ENCODE measurements at places on chromosomes 16 and 17.

DNA sequence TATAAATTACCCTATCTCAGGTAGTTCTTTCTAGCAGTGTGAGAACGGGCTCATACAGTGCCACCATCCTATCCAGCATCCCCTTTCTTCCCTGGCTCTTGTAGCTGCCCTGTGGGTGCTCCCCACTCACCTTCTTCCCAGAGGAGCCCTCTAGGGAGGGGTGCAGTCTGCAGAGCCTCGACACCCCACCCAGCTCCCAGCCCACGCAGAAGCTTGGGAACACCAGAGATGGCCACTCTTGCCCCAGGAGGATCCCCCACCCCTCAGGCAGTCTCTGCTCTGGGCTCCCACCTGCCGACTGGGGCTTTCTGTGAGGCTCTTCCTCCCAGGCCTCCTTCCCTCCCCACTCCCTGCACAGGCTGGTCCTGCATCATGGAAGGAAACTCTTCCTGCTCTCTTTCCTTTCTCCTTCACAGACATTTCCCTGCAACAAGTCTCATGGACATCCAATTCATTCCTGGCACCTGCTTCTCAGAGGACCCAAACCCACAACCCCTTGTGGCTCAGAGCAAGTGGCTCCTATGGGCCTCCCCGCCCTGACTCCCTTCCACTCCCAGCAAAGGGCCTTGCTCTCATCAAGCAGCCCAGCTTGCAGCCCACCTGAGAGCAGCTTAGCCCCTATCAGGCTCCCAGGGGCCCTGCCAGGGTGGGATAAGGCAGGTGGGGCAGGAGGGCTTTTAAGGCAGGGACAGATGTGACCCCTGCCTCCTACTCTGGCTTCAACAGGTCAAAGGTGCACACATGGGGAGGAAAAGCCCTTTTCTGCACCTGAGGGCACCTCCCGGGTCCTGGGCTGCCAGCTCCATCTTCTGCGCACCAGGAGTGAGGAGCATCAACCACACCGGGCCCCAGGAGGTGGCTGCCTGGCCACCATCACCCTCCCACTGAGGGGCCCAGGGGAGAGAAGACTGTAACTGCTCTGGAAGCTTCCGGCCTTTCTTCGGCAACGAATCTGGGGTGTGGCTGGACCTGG is 263.8 kb upstream of the TNRC6C start:
- no peak for DNase-seq

DNA sequence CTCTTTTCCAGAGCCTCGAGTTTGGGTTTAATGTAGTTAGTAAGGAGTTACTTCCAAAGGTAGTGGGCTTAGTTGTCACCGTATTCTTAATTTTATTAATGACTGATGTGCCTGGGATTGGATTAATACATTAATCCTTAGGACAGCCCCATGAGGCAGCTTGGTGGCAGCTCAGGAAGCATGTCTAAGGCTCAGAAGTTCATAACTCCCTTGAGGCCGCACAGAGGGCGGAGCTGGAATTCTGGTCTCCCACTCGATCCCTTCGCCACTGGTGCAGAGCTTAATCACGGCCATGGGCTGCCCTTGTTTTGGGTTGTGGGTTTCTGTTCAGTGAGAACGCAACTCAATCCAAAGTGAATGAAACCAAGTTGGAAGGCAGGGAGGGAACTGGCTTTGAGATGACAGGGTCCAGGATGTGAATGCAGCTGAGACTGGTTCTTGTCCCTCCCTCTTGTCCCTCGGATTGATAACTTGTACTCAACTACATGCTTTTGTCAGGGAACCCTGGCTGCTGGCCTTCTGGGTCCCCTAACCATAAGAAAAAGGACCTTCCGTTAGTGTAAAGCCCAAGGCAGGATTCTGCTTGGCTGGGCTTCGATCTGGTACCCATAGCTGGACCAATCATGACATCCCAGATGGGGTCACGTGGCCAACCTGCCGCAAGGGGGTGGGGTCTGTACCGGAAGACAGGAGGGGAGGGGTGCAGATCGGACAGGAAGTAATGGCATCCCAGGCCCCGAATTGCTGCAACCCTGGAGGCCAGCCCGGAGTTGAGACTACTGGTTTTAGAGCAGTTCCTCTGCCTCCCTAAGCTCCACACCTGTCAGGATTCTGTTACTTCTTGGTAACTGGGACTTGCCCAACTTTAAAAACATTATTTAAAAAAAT is 45.4 kb downstream of the SNX20 start:
- peak; percentile 32 for DNase-seq

GRCh38 chr17:11986942-11987329 is 10.3 kb downstream of the ZNF18 start:
- no peak for DNase-seq

GRCh38 chr17:67993998-67994361 is 2.3 kb downstream of the C17orf58 start:
- DNase-seq, result no peak

DNA sequence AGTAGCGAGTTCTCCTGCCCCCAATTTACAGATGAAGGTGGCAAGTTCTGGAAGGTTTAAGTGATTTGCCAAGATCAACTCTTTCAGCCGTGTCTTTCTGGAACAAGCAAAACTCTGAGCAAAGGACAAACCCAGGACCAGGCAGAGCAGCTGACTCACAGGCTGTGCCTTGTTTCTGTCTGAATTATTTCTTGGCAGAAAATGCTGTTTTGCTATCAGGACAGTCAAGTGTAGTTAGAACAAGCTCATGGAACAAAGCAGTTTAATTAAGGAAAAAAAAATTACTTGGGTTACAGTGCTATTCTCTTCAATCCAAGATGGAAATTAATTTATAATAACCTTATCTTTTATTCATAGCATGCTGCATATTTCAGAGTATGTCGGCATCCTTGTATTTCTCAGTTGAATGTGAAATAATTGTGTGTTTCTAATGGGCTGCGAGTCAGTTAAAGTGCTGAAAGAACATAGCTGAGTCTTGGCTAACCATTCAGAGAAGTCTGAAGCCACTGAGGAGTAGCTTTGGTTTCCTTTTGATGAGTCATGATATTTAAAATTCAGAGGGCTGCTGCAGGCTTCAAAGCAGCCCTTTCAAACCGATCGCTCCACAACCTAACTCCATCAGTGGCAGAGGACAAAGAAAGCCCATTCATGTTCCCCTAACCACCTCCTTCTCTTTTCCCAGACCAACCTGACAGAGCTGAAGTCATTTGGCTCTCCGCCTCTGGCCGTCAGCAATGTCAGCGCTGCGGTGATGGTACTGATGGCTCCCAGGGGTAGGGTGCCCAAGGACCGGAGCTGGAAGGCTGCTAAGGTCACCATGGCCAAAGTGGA is 143.7 kb downstream of the ZNF18 start:
- no peak for DNase-seq

DNA sequence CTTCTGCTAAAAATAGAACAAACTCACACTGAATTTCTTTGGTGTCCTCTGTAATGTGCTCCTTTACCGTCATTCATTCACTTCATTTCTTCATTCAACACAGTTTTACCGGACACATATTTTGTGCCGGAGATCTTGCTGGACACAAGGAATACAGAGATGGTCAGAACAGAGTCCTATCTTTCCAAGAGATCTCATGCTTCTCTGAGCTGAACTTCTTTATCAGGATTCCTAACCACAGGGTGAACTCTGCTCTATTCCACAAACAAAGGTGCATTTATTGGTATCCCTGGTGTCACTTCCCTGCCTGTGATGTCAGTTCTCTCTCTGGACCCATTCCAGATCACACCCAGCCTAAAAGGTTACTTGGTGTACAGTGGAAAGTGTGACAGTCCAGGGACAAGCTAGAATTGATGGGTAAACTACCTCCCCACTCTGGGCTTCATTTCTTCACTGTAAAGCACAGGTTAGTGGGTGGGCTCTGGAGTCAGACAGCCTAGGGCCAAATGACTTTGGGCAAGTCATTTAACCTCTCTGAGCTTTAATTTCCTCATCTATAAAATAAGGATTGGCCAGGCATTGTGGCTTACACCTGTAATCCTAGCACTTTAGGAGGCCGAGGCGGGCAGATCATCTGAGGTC is 4.2 kb downstream of the IFI35 start:
- DNase-seq, result no peak

- no peak for DNase-seq
Measured at GRCh38 chr17:82049521-82049971, 2.1 kb downstream of the RFNG start.

DNA sequence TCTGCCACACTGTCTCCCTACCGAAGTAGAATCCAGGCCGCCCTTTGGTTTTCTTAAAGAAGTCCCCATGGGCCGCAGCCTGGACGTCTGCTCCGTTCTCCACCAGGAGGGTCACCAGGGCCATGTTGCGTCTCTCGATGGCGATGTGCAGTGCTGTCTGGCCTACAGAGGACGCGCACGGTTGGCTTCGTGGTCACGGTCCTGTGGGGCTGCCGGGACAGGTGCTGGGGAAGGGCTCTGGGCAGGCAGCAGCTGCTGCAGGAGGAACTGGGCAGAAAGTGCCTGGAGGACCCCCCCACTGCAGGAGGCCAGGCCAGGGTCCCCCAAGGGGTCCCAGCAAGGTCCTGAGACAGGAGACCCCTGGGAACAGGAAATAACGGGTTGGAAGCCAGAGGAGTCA is 19.0 kb downstream of the TRPV1 start:
- DNase-seq, result no peak
